Renal cortical epithelial cell (primary cell): ENCODE measurements at places on chromosomes 6 and 20. TPM values are rescaled to one million over a fixed set of nuclear protein-coding genes. Genes with fewer than 3 reads are reported as not detected.
A peak's percentile ranks its signal among the peaks of the same experiment; 100 is the strongest.

The SLC35F1 gene
- 0.05 and 0.17 TPM in 2 replicates for total RNA-seq

GRCh38 chr20:32807706-32808105, 12.0 kb upstream of the MAPRE1 start:
- DNase-seq, result no peak

- peak; percentile 85 for DNase-seq
These were observed 209.6 kb downstream of the TFAP2B start for GRCh38 chr6:51028276-51028675.

- peak; percentile 47 for DNase-seq
These were observed 12.9 kb upstream of the WFDC2 start for GRCh38 chr20:45456632-45457031.
